Tibial nerve (tissue), 4 donors: ENCODE measurements at places on chromosomes 7 and 10.

DNA sequence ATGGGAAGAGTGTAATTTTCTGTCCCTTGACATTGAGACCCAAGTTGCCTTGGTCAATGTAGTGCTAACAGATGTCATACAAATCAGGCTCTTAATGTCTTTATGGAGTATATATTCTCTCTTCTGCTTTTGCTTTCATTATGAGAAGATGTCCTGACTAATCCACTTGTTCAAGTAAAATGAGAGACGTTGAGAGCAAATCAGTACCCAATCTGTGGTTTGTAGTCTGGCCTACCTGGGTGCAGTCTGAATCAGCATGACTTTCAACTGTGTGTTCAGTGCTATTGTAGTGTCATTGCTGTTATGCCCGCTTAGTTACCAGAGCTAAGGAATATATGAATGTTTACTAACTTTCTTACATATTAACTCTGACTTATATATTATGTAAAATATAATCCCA lies 612.4 kb downstream of the ANKRD7 start:
- no peaks in the 10 kb centered on the region for H3K27me3 ChIP-seq
- no peak overlapping the region for H3K4me3 ChIP-seq
- DNase-seq: no peak
- no peaks in the 10 kb centered on the region for H3K36me3 ChIP-seq
- H3K4me1 ChIP-seq: no peaks in the 10 kb centered on the region

- no peak overlapping the region for H3K27ac ChIP-seq
- DNase-seq: no peak
- no peaks in the 10 kb centered on the region for H3K27me3 ChIP-seq
- H3K4me3 ChIP-seq: no peak overlapping the region
- peaks cover 7% of the 10 kb centered on the region for H3K4me1 ChIP-seq
- no peaks in the 10 kb centered on the region for H3K36me3 ChIP-seq
Observed at GRCh38 chr10:28363376-28363775, 60.5 kb upstream of the MPP7 start.

DNA sequence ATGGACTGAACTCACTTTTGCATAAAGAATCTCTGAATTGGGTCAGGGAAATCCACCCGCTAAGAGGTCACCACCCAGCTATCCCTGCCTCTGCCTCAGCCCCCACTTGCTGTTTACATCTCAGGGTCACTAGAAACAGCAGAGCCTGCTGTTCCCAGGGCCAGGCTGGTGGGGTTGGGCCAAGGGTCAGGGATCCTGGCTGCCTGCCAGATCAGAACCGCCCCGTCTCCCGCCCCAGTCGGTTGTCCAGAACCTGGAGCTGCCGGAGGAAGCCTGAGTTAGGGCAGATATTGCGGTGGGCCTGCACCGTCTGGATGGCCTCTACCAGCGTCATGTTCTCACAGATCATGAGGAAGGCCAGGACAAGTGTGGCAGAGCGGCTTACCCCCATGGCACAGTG lies 17.0 kb upstream of the SAMD8 start:
- H3K4me3 ChIP-seq: no peak overlapping the region
- H3K36me3 ChIP-seq: no peaks in the 10 kb centered on the region
- DNase-seq: no peak
- H3K27me3 ChIP-seq: no peaks in the 10 kb centered on the region
- no peaks in the 10 kb centered on the region for H3K4me1 ChIP-seq

- H3K4me1 ChIP-seq: peaks cover 68% of the 10 kb centered on the region
- H3K4me3 ChIP-seq: no peak overlapping the region
- H3K36me3 ChIP-seq: no peaks in the 10 kb centered on the region
- DNase-seq: no peak
- H3K27me3 ChIP-seq: no peaks in the 10 kb centered on the region
Observed at GRCh38 chr10:17028798-17029197, 100.8 kb downstream of the CUBN start.

DNA sequence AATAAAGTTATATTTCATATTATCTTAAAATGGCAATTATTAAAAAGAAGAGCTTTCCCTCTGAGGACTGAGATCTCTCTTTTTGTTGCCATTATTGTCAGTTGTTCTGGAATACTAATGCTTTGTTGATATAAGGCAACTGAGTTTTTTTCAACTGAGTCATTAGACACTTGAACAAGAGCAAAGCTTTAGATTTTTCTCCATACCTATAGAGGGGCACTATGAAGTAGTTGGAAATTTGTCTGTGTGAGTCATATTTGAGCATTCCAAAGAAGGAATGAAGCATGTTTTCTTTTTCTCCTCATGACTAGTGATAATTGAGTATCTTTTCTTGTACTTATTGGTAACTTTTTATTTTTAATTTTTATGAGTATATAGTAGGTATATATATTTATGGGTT lies 24.5 kb downstream of the RPA3 start:
- no peaks in the 10 kb centered on the region for H3K27me3 ChIP-seq
- no peak overlapping the region for H3K4me3 ChIP-seq
- DNase-seq: no peak
- H3K36me3 ChIP-seq: no peaks in the 10 kb centered on the region
- no peaks in the 10 kb centered on the region for H3K4me1 ChIP-seq
- no peak overlapping the region for H3K27ac ChIP-seq

GRCh38 chr10:52961323-52961722 lies 188.7 kb upstream of the MBL2 start:
- no peaks in the 10 kb centered on the region for H3K36me3 ChIP-seq
- no peak overlapping the region for H3K4me3 ChIP-seq
- H3K27me3 ChIP-seq: no peaks in the 10 kb centered on the region
- no peak overlapping the region for H3K27ac ChIP-seq
